Fibroblast of mammary gland (primary cell): ENCODE measurements at places on chromosomes 2 and 18.
A peak's percentile ranks its signal among the peaks of the same experiment; 100 is the strongest.

DNA sequence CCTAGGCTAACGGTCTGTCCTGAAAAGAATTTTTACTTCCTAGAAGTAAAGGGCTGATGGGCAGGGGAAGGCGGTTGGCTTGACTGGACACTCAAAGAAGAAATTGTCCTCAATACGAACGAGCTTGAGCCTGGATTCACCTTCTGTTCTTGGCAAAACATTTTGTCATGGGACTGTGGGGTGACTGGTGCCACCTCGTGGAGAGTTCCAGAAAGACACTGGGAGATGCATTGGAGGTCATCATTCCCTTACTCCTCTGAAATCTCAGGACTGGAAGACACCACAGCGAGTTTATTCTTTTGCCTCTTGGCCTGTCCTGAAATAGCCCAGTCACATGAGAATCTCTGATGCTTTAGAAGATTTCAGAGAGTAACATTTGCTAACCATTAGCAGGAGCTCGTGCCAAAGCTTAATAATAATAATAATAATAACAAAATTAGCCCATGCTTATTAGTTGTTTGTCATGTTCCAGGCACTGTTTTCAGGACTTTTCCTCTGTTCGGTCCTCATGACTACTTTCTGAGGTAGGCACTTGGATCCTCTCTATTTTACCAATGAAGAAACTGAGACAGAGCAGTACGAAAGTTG, 44.5 kb downstream of the TMEM182 start:
- peak; percentile 75 for DNase-seq

DNA sequence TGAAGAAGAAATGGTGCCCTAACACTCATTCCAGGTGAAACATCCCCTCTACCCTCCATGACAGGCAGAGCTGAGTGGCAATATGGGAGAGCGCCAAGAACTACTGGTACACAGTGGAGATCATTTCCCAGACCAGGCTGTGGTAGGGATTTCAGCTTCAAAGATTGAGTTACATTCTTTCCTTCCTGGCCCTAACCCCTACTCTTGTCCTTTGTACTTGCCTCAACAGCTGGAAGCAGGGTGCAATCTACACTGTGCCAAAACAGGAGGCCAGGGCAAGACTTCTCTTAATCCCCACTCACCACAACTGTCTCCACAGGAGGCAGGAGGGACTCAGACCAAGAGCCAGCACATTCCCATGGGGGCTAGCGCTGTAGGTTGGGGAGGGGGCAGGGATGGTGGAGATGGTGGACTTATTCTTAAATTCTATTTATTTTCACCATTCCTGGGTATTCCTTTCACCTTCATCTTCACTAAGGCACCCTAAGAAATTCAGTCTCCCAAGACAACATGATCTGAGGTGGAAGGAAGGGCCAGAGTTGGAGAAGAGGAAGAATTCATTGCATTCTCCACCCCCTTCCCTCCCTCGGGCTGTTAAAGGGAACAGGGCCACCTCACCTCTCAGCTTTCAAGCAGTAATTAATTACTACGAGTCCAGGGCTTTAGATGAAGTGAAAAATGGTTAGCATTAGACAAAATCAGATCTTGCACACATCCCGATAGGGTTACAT, 65.9 kb downstream of the AAK1 start:
- DNase-seq: peak; percentile 47

- DNase-seq: peak; percentile 46
Measured at GRCh38 chr2:63814114-63814513, 27.6 kb upstream of the UGP2 start.

DNA sequence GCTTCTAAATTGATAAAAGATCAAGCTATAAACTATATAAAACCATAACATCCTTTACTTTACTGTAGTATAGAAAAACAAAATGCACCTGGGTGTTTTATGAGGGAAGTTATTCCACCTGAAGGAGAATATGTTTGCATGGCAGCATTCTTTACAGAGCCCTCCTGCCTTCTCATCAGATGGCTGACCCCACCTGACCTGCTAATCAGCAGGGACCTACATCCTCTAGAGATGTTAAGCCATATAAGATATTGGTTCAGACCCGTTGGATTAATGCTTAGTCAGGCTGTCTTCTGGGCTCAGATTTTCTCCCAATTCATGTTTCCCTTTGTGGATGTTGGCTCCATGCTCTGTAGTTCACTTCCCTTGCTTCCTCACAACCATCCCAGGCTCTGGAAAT, 414.8 kb downstream of the DPP10 start:
- DNase-seq: no peak

GRCh38 chr2:12502759-12503158, 214.0 kb upstream of the TRIB2 start:
- peak; percentile 83 for DNase-seq

DNA sequence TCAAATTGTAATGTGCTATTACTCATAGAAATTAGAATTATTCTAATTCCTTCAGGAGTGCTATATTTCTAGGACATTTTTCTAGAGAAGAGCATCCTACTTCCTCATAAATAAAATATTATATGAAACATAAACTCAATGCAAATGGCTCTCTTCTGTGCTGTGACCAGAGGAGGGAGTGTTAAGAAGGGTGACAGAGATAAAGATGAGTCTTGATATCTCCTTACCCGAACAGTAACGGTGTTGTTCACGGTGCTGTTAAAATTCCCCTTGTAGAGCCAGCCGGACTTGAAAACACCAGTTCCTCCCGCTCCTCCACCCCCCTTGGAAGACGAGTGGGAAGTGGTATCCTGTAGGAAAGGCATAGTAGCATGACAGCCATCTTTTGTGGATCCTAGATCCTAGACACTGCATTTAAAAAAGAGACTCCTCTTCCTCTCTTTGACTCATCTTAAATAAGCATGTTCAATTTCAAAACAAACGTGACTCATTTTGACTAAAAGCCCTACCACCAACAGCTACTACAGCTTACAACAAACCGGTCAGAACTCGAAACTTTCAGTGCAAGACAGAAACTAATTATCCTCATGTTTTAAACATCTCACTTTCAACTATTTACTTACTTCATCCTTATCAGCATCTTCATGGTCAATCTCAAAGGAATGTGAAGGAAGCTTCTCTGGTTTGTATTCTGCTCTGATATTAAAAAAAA, 156.3 kb downstream of the DOCK10 start:
- DNase-seq: peak; percentile 92

DNA sequence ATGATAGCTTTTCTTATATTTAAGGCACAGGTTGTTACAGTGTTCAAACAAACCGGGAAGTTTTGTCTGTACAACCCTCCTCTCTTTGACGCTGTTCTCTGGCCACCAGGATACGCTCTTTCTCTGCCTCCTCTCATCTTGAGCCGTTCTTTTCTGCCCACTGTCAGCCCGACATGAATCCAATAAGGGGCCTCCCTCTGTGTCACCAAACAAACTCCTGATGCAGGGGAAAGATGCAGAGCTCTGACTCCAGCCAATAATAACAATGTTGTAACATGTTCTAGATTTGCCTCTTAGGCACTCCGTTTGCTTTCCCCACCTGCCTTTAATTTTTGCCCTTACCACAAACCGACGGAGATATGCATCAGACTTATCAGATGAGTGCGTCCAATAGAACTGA, 449.3 kb downstream of the SLC4A3 start:
- DNase-seq: peak; percentile 95

DNA sequence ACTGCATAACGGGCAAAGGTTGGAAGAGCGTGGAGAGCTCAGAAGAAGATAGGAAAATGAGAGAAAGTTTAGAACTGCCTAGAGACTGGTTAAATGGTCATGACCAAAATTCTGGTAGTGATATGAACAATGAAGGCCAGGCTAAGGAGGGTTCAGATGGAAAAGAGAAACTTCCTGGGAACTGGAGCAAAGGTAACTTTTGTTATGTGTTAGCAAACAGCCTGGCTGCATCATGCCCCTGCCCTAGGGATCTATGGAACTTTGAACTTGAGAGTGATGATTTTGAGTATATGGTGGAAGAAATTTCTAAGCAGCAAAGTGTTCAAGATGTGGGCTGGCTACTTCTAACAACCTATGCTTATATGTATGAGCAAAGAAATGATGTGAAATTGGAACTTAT, 44.4 kb upstream of the SPATS2L start:
- DNase-seq: no peak

DNA sequence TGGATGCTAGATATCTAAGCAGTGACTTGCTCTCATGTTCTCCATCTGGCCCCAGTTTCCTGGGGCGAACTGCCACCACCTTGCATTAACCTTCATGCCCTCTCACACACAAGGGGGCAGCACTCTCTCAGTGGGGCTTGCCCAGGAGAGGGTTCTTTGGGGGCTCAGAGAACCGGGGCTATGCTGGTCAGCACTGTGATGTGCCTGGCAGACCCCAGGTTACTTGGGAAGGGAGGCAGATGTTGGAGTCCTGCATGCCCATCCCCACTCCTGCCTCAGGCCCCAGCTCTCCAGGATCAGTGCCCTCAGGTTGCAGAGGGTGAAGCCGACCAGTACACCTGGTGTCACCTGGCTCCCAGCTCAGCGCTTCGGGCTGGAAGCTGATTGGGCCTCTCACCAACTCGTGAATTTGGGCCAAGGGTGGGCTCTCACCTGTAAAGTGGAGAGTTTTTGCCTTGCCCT, 396.2 kb upstream of the HS6ST1 start:
- DNase-seq: no peak

DNA sequence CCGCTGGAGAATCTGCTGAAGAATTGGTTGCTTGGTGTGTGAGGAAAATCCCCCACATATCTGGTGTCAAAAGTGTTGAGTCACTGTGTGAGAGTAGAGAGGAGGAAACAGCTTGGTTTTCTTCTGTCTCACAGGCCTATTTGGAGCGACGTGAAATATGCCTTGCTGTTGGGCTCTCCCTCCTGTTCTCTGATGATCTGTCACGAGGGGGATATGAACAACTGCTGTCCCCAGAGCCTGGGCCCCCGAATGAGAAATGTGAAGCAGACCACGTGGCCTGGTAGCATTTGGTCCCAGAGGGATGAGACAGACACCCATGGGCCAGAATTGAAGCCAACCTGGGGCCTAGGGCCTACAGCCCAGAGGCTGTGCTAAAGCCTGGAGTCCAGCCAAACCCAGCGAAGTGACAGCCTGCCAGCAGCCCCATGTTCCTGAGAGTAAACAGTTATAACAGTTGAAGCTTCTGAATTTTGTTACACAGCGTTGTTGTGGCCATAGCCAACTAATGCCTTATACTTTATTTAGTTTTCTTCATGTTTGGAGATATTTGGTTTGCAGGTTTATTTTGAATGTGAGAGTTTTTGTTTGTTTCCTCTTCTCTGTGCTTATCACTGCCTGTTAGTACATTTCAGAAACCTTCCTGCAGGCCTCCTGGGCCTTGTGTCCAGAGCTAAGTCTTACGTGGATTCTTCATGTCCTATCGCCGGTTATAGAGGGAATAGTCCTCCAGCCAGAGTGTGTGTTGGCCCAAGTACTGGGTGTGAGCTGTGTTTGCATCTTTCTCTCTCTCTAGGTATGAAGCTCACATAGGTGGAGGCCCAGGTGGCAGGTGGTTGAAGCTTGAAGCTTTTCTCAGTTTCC, 18.7 kb upstream of the COLEC12 start:
- DNase-seq: peak; percentile 72

GRCh38 chr2:209970271-209970670, 32.2 kb upstream of the RPE start:
- DNase-seq: no peak

DNA sequence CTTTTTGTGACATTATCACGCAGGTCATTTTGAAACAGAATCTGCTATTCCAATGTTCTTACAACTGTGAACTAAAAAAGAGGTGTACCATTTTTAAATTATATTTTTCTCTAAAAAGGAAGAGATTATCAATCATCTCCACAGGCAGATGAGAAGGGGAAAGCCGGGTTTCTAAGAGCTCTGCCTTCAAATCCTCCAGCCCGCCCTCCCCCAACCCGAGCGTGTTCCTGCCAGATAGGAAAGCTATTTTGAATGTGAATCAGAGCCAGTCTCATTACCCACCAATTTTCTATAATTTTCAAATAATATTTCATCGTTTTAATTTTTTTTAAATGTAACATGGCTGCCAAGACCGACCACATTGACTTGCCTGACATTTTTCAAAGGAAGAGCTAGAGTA, 65.9 kb downstream of the KCNF1 start:
- DNase-seq: no peak

DNA sequence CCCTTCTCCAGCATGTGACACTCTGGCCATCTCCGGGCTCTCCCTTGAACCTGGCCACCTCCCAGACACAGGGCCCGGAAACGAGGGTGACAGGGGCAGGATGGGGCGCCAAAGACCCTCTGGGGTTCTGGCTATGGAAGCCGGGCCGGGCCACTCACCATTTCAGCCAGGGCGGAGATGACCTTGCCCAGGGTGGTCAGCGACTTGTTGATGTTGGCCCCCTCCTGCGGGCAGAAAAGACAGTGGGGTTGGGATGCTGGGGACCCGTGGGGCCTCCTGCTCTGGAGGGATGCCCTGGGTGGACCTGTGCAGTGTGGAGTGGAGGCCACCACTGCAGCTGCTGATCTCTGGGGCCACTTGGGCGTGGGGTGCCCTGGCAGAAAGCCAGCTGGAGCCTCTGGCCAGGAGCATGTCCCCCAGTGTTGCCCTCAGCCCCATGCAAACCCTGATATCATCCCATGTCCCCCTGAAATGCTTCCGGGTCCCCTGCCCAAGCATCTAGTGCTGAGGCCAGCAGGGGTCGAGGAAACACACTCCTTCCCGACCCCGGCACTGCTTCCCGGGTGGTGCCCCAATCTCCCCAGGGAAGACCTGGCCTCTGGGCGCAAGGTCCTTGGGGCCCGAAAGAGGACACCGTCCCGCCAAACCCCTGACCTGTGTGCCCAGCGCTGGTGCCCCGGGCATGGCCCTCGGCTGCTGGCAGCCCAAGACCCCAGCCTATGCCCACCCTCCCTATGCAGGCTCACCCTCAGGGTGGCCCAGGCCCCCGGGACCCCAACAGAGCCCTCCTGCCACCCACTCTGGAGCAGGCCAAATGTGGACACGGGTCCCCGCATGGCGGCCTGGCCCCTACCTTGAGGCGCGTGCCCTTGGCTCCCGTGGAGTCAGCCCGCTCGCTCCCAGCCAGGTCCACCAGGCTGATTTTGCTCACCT, 36.9 kb downstream of the KIF1A start:
- no peak for DNase-seq

GRCh38 chr18:48839819-48840490, 110.8 kb downstream of the SMAD7 start:
- DNase-seq: no peak

- DNase-seq: no peak
Measured at GRCh38 chr2:9109871-9110270, 96.7 kb upstream of the ASAP2 start.

- no peak for DNase-seq
Measured at GRCh38 chr2:80420530-80421208, 116.1 kb upstream of the LRRTM1 start.

DNA sequence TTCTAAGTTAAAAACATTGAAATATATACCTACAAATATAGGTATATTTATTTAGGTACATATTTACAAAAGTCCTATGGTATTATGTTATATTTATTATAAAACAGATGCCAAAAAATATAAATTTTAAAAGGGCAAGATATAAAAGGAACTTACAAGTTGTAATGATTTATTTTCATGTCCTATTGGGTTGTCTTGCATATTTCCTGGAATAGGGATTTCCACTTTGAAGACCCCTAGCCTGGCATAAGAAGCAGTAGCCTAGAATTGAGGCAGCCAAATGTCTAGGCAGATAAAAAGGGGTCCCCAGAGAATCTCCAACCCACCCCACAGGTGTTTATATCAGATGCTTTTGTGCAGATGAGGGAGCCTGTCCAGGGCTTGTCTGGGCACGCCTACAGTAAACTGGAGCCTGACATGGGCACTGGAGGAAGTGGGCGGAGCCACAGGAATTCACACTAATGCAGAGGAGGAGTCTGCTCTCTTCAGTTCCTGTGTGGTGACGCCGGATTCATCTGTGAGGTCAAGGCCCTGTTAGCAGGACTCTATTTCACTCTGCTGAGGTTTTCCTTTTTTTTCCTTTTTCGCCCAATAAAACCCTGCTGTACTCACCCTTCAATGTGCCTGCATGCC, 1088.9 kb upstream of the PIK3C3 start:
- DNase-seq: peak; percentile 37

- DNase-seq: no peak
Measured at GRCh38 chr2:213640738-213641425, 356.6 kb downstream of the SPAG16 start.
